ENCODE measurements at places on chromosomes 2 and 18. TPM values are rescaled to one million over a fixed set of nuclear protein-coding genes. Genes with fewer than 3 reads are reported as not detected.

- DNase-seq, result no peak
These were observed 798 bp downstream of the TANC1 start for GRCh38 chr2:158969162-158969714.

GRCh38 chr2:236671896-236672562, 102.4 kb downstream of the ACKR3 start:
- DNase-seq, result no peak

GRCh38 chr2:100796499-100797100, 23.3 kb upstream of the NPAS2 start:
- no peak for DNase-seq

DNA sequence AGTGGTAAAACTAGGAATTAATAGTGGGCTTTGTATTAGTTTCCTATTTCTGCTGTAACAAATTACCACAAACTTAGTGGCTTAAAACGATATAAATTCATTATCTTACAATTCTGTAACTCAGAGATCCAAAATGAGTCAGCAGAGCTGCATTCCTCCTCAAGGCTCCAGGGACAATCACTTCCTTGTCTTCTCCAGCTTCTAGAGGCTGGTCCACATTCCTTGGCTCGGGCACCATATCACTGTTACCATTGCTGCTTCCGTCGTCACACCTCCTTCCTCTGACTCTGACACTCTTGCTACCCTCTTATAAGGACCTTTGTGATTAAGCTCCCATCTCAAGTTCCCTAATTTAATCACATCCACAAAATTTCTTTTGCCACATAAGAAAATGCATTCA, 567.8 kb upstream of the KLHL29 start:
- DNase-seq, result no peak

TMEM37 gene
- not detected for total RNA-seq

MC2R gene
- not detected for total RNA-seq

SP5 gene
- not detected for total RNA-seq

LYPD1 gene
- total RNA-seq, result not detected

DNA sequence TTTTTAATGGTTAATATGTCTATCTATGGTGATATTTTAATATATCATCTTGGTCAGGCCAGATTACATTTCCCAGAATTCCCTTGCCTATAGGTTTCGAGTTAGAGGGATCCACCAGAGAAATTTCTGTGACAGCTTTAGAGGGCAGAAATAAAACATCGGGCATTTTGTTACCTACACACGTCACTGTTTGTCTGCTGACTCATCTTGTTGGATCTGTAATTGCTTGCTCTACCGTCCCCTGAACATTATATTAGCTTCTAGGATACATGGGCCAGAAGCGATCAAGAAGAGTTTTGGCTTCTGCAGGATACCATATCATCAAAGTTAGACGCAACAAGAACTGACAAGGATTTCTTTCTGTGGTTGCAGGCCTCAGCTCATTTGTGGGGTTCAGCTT, 795.8 kb upstream of the GCFC2 start:
- no peak for DNase-seq

FZD7 gene
- 2.5 TPM for total RNA-seq
